B cell (primary cell): ENCODE measurements at places on chromosomes 7 and 10.
A peak's percentile ranks its signal among the peaks of the same experiment; 100 is the strongest.

DNA sequence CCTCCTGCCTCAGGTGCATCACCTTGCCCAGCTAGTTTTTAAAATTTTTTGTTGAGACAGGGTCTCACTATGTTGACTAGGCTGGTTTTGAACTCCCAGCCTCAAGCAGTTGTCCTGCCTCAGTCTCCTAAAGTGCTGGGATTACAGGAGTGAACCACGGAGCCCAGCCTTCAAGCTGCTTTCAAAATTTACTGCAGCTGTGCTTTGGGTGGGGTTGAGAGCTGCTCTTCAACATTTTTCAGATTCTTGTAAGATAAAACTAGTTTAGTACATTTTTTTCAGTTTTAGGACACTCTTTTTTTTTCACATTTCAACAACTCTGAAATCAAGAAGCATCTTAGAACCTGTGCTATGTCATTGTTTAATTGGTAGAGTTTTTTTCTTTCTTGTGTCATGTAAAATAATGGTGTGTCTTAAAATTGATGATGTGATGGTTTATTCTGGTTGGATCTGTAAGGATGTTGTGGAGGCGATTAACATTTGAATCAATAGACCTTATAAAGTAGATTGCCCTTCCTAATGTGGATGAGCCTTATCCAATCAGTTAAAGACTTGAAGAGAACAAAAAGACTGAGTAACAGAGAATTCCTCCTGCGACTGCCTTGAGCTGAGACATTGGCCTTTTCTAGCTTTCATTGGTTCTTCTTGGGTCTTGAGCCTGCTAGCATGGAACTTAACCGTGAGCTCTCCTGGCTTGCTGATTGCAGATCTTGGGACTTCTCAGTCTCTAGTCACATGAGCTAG, 13.5 kb downstream of the PLEKHA8 start:
- DNase-seq, result no peak

DNA sequence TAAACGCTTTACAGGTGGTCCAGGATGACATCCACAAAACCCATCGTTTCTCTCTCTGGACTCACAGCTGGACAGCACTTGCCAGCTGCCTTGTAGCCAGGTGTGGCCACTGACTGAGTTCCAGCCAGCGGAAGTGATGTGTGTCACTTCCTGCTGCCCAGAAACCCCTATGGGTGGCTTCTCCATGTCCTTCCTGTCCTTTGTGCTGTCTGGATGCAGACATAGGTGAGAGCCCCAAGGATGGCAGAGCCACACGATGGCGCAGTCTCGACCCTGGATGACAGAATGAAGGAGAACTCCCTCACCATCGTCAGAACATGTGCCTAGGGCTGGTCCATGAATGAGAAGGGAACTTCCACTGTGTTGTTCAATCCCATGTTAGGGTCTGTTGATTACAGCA, 22.1 kb downstream of the NMT2 start:
- no peak for DNase-seq

GRCh38 chr10:124614003-124614659, 130.0 kb downstream of the FAM53B start:
- DNase-seq, result no peak

DNA sequence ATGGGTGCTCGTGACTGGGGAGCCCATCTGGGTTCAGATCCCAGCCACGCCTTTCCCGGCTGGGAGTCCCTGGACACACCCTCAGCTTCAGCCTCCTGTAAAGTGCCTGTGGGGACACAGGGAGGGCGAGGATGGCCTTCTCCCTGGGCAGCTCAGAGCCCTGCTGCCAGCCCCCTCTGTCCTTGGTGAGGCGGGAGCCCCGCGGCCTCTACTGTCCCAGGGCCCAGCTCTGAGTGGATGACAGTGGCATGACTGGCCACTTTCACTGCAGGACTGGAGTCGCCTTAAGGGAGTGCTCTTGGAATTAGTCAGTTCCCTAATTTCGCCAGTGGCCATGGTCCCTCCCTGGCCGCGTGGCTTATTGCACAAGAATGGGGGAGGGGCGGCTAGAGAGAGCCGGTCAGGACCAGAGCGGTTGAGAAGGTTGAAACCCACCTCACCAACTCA, 4.6 kb downstream of the BRI3 start:
- DNase-seq, result no peak

- no peak for DNase-seq
These were observed 112.0 kb downstream of the ANK3 start for GRCh38 chr10:60277656-60278055.

- peak; percentile 39 for DNase-seq
These were observed 79.9 kb upstream of the EN2 start for GRCh38 chr7:155377838-155378579.

GRCh38 chr10:5165738-5166137, 19.2 kb downstream of the AKR1C8 start:
- no peak for DNase-seq

DNA sequence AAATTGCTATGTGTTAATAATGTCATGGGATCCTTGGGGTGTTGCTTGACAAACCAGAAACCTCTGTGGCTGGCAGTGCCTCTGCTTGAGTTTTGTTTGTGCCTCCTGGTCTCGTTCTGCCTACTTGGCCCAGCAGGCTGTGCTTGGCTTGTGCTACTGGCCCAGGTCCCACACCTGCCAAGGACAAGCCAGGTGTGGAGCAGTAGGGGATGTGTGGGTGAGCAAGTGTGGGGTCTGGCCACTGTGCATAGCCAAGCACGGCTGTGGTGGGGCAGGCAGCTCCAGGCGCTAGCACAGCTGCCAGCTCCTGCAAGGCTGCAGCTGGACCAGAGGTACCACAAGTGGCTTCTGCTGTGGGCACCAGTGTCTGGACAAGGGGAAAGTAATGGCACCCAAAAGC, 149.6 kb upstream of the HGF start:
- no peak for DNase-seq

GRCh38 chr7:104695563-104695962, 318.4 kb upstream of the KMT2E start:
- DNase-seq, result no peak

DNA sequence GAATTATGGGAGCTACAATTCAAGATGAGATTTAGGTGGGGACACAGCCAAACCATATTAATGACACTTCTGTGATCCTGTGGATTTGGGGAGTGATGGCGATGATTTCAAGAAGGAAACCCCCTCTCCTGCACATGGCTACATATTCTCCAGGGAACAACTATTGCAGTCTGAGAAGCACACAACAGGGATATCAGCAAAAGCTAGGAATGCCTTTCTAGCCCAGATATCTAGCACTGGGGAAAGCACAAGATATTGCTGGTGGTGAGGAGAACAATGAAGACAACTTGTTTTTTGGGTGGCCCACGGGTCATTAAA, 24.3 kb downstream of the EPDR1 start:
- DNase-seq, result no peak

DNA sequence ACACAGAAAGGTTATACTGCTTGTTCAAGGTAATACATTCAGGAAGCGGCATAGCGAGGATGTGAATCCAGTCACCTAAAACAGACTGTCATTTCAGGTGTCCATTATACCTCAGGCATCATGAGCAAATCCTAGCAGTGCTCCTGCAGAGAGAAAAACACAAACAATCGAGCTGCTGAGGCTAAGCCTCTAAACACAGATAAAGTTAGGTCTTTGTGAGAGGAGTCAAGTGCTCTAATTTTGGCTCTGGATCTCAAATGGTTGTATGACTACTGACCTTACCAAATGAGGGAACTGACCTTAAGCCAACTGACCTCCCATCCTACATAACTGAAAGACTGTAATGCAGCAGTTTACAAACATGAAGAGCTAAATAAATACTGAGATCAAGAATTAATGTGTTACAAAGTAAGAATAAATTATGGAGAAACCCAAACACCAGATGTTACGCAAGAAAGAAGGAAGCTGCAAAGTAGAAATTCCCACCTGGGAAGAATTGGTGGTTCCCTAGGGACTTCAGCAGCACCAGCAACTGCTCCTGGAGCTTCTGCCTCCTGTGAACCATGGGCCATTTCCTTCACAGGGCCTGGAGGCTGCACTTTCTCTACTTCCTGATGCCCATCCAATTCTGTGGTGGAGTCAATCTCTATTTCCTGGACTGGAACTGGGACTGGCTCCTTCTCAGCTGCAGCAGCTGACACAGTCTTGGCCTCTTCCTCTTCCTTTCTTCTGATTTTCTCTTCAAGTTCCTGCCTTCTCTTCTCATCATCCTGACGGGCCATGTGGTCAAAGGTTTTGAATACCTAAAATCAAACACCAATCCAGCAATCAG, 5.8 kb downstream of the NUDCD3 start:
- DNase-seq, result no peak

- DNase-seq, result no peak
These were observed 446.3 kb downstream of the TCERG1L start for GRCh38 chr10:130864961-130865818.

DNA sequence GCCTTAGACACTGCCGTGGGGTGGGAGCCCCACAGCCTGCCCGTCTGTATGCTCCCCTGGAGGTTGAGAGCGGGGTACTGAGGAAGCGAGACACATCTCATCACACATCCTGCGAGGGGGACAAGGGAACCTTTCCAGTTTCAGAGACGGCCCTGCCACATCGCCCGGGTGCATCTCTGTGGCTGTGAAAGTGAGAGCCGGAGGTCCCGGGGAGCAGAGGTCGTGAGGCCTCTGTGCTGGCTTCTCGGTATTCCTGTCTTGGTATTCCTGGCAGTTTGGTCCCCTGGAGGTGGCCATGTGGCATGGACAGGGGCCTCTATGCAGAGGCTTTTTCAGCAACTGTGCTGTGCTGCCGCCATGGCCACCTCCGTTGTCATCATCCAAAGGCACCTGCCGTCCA, 30.8 kb upstream of the UNCX start:
- DNase-seq, result no peak

- no peak for DNase-seq
These were observed 32.8 kb downstream of the JCAD start for GRCh38 chr10:30026578-30026977.

DNA sequence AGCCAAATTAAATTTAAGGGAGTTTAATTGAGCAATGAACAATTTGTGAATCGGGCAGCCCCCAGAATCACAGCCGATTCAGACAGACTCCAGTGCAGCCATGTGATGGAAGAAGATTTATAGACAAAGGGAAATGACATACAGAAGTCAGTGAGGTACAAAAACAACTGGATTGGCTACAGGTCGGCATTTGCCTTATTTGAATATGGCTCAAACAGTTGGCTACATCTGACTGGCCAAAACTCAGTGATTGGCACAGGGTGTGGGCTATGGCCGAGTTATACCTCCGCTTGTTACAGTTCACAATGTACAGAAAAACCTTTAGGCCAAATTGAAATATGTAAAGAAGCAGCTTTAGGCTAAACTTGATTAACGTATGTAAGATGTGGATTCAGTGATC, 30.8 kb upstream of the EIF4H start:
- no peak for DNase-seq

GRCh38 chr10:92691591-92692079, 1.9 kb downstream of the HHEX start:
- peak; percentile 85 for DNase-seq

GRCh38 chr7:42095791-42096190, 141.2 kb downstream of the GLI3 start:
- no peak for DNase-seq

GRCh38 chr10:59006511-59007306, 169.7 kb upstream of the PHYHIPL start:
- DNase-seq, result no peak

DNA sequence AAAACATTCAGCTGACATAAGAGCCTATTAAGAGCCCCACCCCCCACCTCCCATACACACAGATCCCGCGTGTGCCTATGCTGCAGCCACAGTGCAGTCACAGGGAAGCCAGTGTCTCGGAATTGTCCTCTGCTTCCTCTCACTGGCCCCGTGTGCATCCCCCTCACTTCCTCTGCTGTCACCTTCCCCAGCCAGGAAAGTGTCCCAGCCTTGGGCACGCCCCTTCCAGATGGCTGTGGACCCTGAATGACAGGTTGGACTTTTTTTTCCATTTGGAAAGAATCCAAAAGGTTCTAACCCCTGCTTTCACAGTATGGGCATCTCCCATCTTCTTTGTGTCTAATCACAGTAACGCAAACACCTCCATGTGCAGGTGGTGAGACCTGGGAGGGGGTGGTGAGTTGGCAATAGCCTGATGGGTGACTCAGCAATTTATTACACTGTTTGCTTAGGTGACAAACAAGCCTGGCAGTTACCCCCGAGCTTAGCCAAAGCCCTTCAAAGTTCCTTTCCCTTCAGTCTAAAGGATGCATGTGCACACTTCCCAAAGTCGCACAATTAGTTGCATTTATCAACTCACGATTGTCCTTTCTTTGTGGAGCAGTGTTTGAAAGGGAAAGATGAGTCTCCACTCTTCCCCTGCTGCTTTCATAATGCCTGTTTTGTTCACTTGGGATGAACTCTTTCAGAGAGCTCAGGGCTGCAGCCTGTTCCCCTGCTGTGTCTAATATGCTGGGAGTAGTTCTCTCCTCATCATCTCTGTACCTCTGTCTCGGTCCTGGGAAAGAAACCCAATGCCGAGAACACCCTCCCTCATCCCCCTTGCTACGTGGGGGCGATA, 67.5 kb upstream of the EFCAB10 start:
- no peak for DNase-seq

GRCh38 chr7:7996568-7996967, 28.0 kb downstream of the GLCCI1 start:
- no peak for DNase-seq

DNA sequence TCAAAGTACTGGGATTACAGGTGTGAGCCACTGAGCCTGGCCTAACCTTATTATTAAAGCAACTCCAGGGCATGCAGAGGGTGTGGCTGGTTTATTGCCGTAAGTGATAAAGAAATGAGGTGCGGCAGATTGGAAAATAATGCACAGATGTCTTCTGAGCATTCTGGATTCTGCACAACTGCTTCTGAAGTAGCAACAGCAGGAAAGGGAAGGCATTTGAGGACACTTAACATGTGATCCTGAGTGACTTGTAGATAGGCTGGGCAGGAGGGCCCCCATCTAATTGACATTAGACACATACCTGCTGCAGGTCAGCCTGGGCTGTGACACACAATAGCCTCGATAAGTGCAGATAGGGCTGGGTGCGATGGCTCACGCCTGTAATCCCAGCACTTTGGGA, 5.6 kb downstream of the RHBDD2 start:
- no peak for DNase-seq

GRCh38 chr10:10156917-10157600, 860.6 kb upstream of the CELF2 start:
- no peak for DNase-seq

DNA sequence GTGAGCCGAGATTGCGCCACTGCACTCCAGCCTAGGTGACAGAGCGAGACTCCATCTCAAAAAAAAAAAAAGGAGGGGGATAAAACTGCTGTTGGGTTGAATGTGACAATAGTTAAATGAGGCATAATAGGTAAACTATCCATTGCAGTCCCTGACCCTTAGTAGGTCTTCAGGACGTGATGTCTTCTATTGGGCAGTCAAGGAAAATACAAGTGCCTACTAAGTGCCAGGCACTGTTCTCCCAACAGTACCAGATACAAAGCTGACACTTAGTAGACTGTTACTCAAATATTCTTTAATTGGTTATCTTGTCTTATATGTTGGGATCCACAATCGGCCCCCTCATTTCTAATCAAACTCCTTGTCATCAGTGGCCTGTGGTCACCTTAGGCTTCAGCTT, 27.1 kb upstream of the ACSL5 start:
- no peak for DNase-seq

- no peak for DNase-seq
These were observed 2.7 kb upstream of the NRG3 start for GRCh38 chr10:81872206-81872862.
